ENCODE measurements at places on chromosomes 5 and 9. TPM values are rescaled to one million over a fixed set of nuclear protein-coding genes. Genes with fewer than 3 reads are reported as not detected.

DNA sequence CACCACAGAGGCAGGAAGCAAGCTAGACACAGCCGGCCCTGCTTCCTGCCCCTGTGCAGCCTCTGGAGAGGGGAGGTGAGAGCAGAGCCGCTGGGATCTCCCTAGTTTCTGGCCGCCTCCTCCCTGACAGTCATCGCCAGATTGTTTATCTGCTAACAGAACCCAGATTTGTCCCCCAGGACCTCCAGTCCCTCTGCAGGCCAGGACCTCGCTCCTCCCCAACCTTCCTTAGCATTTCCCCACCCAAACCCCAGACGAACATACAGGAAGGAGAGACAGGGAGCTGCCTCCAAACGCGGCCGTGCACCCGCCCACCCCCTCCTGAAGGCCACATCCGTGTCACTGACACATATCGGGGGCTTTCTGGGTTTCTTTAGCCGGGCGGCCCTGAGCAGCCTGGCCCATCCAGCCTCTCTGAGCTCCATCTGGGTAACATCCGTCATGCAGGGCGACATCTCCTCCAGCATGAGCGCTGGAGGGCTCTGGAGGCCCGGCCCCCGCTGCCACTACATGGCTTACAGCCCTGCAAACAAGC, 47.5 kb downstream of the DBH start:
- peak; percentile 59 for DNase-seq

Gene CTSV
- polyA plus RNA-seq: not detected

GRCh38 chr5:42502613-42503470, 79.6 kb downstream of the GHR start:
- DNase-seq: no peak

DNA sequence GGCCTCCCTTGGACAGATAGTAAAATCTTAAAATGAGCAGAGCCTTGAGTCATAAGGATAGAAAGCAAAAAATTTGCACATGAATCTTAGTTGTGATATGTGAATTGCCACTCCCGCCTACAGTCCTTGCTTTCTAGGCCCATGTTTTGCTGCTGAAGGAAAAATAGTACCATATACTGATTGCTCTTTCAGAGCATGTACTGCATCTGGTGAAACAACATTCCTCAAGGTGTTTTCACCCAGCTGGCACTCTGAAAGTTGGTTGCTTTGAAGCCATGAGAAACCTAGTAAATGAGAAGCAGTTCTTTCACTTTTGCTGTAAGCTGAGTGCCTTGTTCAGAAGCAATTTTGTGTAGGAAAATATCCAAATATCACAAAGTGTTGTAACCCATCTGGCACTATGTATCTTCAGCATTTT, 10.3 kb downstream of the CDC37L1 start:
- DNase-seq: no peak

DNA sequence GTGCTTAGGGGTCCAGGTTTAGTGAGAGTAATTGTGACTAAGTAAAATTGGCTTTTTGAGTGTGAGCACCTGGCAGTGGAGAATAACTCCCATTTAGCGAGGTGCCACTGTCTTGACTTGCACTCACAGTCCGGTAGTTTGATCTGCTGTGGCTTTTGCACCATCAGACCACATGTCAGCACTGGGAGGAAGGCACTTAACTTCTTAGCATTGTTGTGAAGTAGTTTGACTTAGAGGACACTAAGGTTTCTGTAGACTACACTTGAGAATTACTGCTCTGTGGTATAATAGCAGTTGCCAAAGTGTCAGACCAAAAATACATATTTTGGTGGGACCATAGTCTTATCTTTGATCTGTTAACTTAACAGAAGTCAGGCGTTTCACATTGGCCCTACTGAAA, 63.6 kb downstream of the ICE1 start:
- no peak for DNase-seq

DNA sequence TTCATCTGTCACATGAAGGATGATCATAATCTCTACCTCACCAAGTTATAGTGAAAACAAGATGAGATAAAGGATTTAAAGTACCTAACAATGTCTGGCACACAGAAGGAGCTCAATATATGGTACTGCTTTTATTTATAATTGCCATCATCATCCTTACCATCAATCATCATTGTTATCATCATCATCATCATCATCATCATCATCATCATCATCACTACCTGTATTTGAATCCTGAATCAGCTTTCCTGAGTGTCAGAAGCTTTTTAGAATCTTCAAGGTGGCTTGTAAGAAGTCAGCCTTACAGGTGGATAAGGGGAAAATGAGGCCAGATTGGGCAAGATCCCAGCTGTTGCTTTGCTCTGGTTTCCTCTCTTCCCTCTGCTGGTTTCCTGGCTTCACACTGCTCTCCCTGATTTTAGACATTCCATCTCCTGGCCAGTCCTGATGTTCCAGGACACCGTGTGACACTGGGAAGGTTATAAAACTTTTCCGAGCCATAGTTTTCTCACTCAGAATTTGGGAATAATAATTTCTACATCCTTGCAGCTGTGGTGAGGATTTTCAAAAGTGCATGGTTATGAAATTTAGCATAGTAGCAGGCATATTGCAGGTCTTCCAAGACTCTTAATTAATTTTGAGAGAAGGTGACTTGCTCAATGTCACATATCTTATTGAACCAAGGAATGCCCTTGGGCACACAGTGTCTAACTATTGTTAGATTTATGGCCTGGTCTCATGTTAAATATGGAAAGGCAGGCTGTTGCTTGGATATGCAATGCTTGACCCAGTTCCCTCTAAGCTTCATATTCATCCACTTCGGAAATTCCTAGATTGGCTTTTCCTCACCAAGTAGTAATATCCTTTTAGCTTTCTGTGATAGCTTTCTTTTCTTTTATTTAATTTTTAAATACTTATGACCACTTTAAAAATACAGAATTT, 160.7 kb downstream of the TMEM38B start:
- DNase-seq: no peak

DNA sequence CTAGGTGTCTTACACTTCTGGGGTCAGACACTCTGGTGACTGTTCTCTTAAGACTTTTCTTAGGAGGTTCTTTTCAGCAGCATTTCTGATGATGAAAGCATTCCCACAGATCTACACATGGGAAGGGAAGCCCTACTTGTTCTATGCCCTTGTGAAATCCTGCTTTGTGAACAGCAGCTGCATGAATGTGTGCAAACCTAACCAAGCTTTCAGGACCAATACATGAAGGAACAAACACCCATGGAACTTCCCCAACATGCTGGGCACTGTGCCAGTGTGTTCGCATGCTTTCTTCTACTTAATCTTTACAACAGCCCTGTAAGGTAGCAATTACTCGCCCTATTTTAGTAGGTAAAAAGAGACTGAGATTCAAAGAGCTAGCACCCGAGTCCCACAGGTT, 439.9 kb upstream of the KLF4 start:
- DNase-seq: no peak

Gene PPP1R26
- polyA plus RNA-seq: not detected

DNA sequence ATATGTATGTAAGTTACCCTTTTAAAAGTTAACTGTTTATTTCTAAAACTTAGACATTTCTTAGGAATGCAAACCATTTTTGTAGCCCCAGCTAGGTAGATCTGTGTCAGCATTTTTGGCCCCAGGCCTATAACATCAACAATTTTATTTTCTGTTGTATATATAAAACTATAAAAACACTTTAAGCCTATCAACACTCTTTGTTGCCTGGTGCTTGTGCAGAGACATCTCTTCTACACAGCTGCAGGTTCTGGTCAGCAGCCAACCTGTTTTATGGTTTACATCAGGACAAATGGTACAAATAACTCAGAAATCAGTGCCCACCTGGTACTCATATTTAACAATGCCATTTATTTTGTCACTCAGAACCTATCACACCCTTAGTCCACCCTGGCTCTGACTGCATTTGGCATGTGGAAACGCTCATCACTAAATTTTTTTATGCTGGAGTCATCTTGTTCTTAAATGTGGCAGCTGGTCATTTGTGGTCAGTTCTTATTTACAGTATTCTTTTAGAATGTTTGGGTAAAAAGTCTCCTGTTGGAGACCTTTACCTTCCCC, 173.4 kb downstream of the DNAH5 start:
- DNase-seq: no peak

Gene LRRC14B
- 0.13 TPM for polyA plus RNA-seq
